Breast epithelium (tissue), 4 donors: ENCODE measurements at places on chromosomes 2 and 18. TPM values are rescaled to one million over a fixed set of nuclear protein-coding genes. Genes with fewer than 3 reads are reported as not detected.
A peak's percentile ranks its signal among the peaks of the same experiment; 100 is the strongest.

DNA sequence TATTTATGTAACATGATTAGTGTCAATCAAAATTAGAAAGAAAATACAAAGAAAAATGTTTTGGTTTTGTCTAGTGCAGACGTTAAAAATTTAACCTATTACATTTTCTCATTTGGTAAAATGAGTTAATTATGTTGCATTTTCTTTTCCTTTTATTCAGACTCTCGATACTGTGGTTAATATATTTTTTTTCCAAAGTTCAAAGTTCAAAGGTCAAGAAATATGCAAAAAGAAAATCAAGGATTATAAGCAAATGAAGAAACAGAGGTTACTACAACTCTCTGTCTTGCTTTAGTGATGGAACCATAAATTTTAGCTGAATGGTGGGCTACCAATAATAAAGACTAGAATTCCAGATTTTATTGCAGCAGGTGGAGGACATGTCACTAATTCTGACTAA, 133.3 kb upstream of the TFPI start:
- H3K4me1 ChIP-seq: no peaks in the 10 kb centered on the region
- no peak overlapping the region for H3K4me3 ChIP-seq
- no peaks in the 10 kb centered on the region for H3K36me3 ChIP-seq
- no peak overlapping the region for H3K27ac ChIP-seq
- no peaks in the 10 kb centered on the region for H3K27me3 ChIP-seq

DNA sequence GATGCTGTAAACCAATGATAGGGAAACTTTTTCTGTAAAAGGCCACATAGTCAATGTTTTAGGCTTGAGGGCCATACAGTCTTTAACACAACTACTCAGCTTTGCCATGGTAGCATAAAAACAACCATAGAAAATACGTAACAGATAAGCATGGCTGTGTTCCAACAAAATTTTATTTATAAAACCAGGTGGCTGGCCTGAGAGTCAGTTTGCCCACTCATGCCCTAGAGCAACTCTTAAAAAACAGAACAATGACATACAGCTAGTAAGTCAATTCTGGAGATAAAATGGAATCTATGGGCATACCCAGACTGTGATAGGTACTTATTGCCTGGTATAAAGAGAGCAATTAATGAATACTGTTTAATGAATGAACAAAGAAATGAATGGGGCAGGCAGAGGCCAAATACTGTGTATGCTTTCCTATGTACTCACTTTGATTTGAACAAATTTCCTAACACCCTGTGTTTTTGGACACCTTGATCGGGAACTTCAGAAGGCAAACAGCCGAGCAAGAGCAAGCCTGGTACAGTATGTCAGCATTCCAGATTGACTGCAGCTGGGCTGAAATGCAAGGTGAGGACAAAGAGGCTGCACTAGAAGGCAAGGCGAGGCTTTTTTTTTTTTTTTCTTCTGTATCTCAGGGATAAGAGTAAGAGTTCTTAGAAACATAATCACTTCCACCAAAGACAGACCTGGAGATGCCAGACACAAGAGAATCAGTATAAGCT, 315.3 kb downstream of the CLIP4 start:
- no peaks in the 10 kb centered on the region for H3K27me3 ChIP-seq
- no peaks in the 10 kb centered on the region for H3K4me1 ChIP-seq
- DNase-seq: no peak

GRCh38 chr2:42386682-42387081, 25.7 kb upstream of the COX7A2L start:
- no peaks in the 10 kb centered on the region for H3K4me1 ChIP-seq
- H3K27me3 ChIP-seq: no peaks in the 10 kb centered on the region
- no peak overlapping the region for H3K27ac ChIP-seq
- DNase-seq: no peak

DNA sequence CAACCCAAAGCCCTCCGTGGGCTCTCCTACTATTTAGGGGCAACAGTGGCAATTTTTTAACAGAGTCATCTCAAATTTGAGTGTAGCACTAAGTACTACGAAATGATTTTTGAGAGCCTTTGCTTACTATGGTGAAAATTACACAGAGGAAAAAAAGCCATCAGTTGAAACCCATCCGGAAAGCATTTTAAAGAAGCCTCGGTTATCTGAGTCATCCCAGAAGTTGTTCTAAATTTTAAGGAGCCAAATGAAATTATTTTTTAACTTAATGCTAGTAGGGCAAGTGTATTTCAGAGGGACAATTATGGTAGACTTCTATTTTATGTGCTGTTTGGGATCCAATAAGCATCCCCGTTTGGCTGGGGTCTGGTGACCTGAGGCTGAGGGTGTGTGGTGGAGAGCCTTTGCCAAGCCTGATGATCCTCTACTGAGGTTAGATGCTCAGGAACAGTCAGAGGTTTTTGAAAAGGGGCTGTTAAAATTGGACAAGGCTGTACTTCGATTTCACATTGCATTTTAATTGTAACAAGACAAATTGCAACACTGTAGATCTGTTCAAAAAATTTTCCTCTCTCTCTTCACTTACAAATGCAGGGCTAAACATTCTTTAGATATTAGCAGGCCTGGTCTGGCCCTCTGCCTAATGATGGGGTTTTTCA, 47.0 kb downstream of the RAPGEF4 start:
- no peaks in the 10 kb centered on the region for H3K36me3 ChIP-seq
- no peaks in the 10 kb centered on the region for H3K4me1 ChIP-seq
- no peaks in the 10 kb centered on the region for H3K27me3 ChIP-seq
- H3K27ac ChIP-seq: peak overlapping the region; percentile 77
- DNase-seq: no peak

DNA sequence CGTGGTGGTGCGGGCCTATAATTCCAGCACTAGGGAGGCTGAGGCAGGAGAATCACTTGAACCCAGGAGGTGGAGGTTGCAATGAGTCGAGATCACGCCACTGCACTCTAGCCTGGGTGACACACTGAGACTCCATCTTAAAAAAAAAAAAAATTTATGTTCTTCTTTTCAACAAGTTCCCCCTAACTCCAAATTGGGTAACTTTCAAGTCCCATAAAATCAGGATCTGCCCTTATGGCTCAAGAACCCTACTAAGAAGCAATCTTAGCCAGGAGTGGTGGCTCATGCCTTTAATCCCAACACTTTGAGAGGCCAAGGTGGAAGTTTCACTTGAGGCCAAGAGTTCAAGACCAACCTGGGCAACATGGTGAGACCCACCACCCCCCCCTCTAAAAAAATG, 30.3 kb upstream of the TLK1 start:
- H3K4me1 ChIP-seq: no peaks in the 10 kb centered on the region
- no peak overlapping the region for H3K27ac ChIP-seq
- H3K27me3 ChIP-seq: no peaks in the 10 kb centered on the region

DNA sequence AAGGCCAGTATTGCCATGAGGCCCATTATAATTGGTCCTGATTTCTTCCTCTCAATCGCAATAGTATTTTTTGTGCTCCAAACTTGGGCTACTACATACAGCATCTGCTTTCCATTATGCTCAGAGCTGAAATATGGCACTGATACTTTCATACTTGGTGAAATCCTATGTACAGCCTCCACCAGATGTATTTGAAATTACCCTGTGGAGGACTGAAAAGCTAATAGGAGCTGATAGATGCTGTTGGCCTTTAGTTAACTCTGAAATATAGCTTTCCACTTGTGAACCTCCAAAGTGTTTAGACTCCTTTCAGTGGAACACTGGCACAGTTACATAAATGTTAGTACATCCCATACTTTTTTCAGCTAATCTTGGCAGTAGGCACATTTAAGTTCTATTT, 205.7 kb downstream of the NEDD4L start:
- no peak for DNase-seq
- H3K4me3 ChIP-seq: no peak overlapping the region
- no peak overlapping the region for H3K27ac ChIP-seq
- peaks cover 6% of the 10 kb centered on the region for H3K4me1 ChIP-seq
- no peaks in the 10 kb centered on the region for H3K36me3 ChIP-seq

DNA sequence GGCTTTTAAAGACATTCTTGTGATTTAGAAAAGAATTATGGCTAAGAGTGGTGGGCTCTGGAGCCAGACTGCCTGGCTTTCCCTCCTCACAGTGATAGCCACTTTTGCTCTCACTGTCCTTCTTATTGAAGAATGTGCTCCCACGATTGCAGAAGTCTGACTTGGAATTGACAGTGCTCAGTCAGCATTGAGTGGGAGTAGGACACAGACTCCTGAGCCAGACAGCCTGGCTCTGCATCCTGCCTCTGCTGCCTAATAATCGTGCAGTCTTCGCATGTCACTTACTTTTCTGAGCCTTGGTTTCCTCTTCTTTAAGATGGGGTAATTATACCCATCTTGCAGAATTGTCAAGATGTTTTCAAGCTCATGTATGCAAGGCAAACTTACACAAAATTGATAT, 23.3 kb downstream of the SPATS2L start:
- H3K27ac ChIP-seq: no peak overlapping the region
- H3K4me3 ChIP-seq: no peak overlapping the region
- H3K27me3 ChIP-seq: no peaks in the 10 kb centered on the region
- H3K4me1 ChIP-seq: no peaks in the 10 kb centered on the region
- no peaks in the 10 kb centered on the region for H3K36me3 ChIP-seq

The SMYD5 gene
- total RNA-seq: 21.6 TPM

The COL6A3 gene
- 116 TPM for total RNA-seq
